ENCODE measurements at places on chromosomes 7 and 10.

- DNase-seq = no peak
Measured at GRCh38 chr10:86078639-86079035, 288.0 kb downstream of the GRID1 start.

- DNase-seq = peak; percentile 50
Measured at GRCh38 chr10:944034-944831, 12.7 kb upstream of the LARP4B start.

DNA sequence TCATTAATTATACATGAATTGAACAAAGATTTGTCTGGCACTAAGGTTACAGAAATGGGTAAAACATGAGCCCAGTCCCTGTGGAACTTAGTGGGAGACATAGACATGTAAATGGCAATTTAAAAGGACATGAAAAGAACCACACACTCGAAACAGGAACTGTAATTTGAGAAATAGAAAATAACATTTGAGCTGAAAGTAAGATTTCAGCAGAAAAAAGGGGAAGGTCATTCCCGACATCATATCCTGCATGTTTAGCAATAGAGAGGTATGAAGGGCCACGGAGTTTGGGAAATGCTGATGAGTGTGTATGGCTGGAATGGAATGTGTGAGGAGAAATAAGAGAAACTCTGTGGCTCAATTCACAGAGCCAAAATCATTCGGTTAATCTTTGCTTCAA is 175.4 kb upstream of the AHR start:
- DNase-seq = peak; percentile 57

DNA sequence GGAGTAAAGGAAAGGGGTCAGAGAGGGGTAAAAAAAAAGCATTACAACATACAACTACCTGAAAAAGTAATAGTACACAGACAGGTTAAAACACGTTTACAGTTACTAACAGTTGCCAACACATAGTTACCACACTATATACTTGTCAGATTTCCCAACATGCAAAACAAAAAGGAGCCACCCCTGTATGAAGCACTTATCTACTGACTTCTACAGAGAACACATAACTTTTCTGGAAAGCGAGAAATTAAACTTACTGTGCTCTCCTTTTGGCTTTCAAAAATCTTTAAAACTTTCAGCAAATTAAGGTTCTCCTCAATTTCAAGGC is 2.1 kb downstream of the ABI1 start:
- DNase-seq = no peak

DNA sequence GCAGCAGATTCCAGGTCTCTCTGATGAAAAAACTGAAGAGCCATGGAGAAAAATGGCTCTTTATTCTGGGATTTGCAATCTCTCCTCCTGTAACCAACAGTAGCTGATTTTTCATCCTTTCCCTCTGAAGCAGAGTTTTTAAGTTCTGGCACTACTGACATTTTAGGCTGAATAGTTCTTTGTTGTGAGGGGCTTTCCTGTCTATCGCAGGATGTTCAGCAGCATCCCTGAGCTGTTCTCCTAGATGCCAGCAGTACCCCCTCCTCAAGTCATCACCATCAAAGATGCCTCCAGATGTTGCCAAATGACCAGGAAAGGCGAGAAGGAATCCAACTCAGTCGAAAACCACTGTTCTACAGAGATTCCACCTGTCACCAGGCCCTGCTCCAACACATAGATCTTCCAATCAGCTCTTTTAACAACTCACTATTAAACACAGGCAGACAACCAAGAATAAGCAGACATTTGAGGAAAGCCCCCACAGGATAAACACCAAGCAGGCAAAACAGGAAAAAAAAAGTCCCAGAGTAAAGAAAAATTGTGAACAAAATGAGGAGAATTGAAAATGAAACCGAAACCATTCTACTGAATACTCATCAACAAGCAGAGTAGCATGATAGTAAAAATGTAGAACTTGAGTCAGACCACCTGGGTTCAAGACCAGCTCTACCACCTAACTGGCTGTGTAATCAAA is 124.8 kb downstream of the MPP7 start:
- peak; percentile 27 for DNase-seq

DNA sequence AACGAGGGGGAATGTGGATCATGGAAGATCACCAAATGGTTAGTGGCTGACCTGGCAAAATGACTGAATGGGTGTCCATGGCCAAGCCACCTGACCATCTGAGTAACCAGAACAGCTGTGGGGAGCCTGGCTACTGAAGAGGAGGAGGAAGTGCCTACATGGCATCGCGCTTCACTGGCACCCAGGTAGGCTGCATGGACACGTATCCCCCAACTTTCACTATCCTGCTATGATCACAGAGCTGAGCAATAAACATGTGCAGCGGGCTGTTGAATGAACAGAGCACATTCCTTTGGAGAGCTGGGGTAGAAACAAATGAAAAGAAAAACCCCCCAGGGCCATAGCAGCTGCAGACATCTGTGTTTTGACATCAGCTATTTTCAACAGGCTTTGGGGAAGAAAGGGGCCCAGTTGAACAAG is 6.5 kb downstream of the AKR1B1 start:
- DNase-seq = no peak

- peak; percentile 44 for DNase-seq
Measured at GRCh38 chr10:30639946-30640786, 10.6 kb upstream of the LYZL2 start.

DNA sequence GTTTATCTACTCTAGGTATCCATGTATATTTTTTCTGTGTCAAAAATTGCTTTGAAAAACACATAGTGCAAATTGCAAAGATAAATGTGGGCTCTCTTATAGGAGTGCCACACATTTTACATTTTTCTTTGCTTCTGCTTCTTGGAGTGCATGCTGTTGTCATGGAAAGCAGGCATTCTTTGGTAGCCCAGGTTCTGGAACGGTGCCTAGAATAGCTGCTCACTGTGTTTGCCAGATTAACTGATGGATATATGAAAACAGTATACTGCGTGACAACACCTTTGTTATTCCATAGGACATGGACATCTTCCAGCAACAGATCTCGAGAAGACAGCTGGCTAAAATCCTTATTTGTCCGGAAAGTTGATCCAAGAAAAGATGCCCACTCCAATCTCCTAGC is 13.4 kb downstream of the NIPSNAP2 start:
- DNase-seq = no peak

- no peak for DNase-seq
Measured at GRCh38 chr7:135774284-135774683, 25.7 kb upstream of the FAM180A start.

- DNase-seq = no peak
Measured at GRCh38 chr7:80105701-80106408, 28.8 kb upstream of the GNAI1 start.

DNA sequence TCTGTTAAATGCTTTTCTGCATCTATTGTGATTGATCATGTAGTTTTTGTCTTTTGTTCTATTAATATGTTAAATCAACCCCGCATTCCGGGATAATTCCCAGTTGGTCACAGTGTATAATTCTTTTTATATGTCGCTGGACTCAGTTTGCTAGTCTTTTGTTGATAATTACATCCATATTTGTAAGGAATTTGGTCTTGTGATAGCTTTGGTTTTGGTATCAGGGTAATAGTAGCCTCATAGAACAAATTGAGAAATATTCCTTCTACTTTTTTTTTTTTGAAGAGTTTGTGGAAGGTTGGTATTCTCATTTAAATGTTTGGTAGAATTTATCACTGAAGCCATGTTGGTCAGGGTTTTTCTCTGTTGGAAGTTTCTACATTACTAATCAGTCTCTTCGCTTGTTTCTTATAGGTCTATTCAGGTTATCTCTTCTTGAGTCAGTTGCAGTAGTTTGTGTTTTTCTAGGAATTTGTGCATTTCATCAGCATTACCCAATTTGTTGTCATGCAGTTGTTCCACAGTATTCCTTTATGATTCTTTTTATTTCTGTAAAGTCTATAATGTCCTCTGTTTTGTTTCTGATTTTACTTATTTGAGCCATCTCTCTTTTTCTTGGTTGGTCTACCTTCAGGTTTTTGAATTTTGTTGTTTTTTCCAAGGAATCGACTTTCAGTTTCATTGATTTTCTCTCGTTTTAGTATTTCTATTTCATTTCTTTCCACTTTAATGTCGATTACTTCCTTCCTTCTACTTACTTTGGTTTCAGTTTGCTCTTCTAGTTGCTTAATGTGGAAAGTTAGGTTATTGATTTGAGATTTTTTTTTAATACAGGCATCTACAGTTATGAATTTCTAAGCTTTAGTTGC is 64.6 kb upstream of the GJD4 start:
- no peak for DNase-seq

GRCh38 chr10:28788762-28789161 is 111.4 kb downstream of the BAMBI start:
- DNase-seq = no peak

All from HT1080 (cell line).